RWPE1 (cell line): ENCODE measurements at places on chromosomes 12 and 14.

GRCh38 chr14:36939265-36939664 lies 233.1 kb downstream of the SLC25A21 start:
- no peak for DNase-seq

- no peak for DNase-seq
Observed at GRCh38 chr12:3116106-3116844, 39.1 kb downstream of the TSPAN9 start.

DNA sequence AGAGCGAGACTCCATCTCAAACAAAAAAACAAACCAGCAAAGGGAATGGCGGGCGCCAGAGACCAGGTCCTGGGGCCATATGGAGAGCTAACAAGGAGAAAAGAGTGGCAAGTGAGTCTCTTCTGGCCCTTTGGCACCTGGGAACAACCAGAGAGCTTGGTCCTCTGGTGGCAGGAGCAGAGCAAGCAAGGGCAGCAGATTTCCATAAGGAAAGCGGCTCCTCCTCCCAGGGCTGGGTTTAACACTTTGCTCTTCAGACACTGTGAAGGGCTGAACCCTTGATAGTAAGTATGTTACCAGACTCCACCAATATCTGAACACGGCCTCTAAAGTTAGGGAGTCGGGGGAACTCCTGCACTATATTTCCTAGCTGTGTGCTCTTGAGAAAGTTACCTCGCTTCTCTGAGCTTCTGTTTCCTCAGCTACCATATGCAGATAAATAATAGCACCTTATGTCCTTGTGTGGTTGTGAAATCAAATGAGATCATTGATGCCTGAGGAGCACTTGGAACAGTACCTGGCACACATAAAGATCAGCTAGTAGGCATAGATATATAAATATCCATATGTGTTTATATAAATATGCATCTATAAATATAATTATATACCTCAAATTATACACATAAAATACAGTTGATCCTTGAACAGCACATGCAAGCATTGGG lies 33.4 kb upstream of the PLEKHG6 start:
- DNase-seq: no peak

- DNase-seq: no peak
Observed at GRCh38 chr12:58291106-58291505, 349.7 kb downstream of the ATP23 start.

GRCh38 chr12:42213023-42213422 lies 25.0 kb downstream of the YAF2 start:
- peak; percentile 47 for DNase-seq

- no peak for DNase-seq
Observed at GRCh38 chr12:7503686-7504415, at the start of gene CD163. Gene CD163 (minus strand): TSS chr12:7503777. CDS start chr12:7503690, 87 bp downstream.

GRCh38 chr14:95651028-95651427 lies 35.2 kb upstream of the TCL1B start:
- DNase-seq: no peak

GRCh38 chr12:82182601-82183190 lies 175.5 kb downstream of the CCDC59 start:
- DNase-seq: peak; percentile 4

- no peak for DNase-seq
Observed at GRCh38 chr14:32366986-32367385, 37.9 kb downstream of the AKAP6 start.

DNA sequence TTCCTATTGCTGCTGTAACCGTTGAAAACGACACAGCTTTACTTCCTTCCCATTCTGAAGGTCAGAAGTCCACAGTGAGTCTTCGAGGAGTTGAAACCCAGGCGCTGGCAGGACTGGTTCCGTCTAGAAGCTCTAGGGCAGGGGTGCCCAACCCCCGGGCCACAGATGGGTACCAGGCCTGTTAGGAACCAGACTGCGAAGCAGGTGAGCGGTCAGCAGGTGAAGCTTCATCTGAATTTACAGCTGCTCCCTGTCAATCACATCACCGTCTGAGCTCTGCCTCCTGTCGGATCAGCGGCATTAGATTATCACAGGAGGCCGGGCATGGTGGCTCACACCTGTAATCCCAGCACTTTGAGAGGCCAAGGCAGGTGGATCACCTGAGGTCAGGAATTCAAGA lies 12.6 kb upstream of the SFSWAP start:
- no peak for DNase-seq

GRCh38 chr14:46325157-46325556 lies 326.4 kb downstream of the RPL10L start:
- DNase-seq: no peak

DNA sequence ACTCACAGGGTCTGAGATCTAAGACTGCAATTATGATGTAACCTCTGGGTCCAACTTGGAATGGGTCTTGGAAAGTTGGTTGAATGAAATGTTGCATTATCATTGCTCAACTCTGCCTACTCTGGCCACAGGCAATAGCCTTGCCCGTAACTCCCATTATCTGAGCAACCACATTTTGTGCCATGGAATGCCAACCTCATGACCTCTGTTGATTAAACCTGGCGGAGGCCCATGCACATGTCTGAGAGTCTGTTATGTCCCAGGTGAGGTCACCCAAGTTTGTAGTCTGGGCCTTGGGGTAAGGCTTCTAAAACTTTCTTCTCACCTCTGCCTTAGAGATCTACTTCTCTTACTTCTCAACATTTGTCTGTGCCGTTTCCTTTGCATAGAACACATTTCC lies 140.9 kb downstream of the TBX5 start:
- no peak for DNase-seq

DNA sequence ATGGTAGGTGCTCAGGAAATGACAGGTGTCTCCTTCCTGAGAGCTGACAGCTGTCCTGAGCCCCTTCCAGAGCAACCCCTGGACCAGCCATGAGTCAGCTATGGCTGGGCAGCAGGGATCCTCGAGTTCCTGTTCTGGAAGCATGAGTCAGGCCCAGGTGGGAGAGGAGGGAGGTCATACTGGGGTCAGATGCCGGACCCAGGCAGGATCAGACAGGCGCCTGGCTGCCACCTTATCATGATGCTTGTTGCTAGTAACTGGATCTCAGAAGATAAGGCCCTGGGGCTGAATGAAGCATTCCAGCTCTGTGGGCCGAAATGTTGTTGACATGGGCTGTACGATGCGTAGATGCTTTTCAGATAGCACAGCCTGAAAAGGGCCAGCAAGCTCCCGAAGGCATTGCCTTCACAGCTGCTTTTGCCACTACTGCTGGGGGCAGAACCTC lies 17.4 kb upstream of the KRT7 start:
- peak; percentile 97 for DNase-seq

DNA sequence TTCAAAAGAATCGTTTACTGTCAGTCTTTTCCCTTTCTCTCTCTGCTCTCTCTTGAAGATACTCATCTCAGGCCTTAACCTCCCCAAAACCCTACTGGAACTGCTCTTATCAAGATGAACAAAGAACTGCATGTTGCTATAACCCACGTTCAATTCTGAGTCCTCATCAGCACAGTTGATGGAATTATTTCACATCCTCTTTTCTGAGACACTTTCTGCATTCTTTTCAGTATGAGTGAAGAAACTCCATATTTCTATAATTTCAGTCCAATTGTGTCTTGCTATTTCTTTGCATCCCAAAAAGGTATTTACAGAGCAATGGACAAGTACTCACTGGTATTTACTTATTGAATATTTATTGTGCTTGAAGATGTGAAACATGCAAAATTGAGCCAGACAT lies 160.1 kb upstream of the CPNE8 start:
- DNase-seq: no peak

- no peak for DNase-seq
Observed at GRCh38 chr14:54927551-54927950, 24.9 kb upstream of the GCH1 start.

GRCh38 chr14:99733540-99734405 lies 49.7 kb downstream of the CYP46A1 start:
- DNase-seq: no peak

- no peak for DNase-seq
Observed at GRCh38 chr14:61211476-61212255, 69.5 kb downstream of the TMEM30B start.

GRCh38 chr12:89828575-89828974 lies 119.9 kb upstream of the ATP2B1 start:
- no peak for DNase-seq

- DNase-seq: no peak
Observed at GRCh38 chr12:22396253-22396652, 61.7 kb upstream of the ST8SIA1 start.

DNA sequence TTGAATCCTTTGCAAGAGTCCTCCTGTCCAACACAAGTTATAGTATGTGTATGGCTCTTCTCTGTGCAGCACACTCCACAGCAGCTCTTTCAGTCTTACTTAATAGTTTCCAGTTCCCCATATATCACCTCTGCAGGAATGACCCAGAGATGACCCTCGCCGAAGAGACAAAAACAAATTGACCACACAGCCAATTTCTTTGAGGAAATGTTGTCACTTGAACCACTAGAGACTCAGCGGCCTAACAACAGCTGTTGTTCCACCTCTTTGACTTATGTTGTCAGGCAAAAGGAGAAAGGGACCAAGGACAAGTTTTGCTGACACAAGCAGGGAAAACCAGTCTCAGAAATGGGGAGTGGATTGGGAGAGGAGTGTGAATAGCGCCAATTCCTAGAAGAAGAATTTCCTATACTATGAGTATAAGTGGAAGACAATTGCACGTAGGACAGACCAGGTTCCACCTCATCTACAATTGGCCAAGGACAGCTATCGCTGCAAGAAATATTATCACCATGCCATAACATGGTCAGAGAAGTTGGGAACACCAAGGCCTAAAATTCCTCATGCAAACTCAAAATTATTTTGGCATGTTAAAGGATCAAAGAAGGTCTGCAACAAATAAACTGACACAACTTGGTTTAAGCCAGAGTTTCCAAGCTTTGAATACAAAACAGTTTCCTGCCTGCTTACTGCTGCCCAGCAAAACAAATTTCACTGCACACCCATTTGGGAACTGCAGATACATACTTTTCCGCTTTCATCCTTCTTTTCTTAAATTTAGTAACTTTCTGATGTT lies 41.7 kb upstream of the ITPR2 start:
- no peak for DNase-seq

DNA sequence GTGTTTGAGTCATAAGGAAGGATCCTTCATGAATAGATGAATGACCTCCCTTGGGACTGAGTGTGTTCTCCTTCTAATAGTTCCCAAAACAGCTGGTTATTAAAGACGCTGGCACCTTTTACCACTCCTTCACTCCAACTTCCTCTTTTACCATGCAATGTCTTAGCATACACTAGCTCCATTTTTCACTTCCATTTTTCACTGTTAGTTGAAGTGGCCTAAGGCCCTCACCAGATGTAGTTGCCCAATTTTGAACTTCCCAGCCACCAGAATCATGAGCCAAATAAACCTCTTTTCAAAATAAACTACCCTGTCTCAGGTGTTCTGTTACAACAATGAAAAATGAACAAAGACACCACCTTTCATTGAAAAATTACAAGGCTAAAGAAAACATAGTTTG lies 64.7 kb downstream of the GPR65 start:
- DNase-seq: no peak

- DNase-seq: no peak
Observed at GRCh38 chr14:92247341-92247740, 75.6 kb upstream of the SLC24A4 start.

DNA sequence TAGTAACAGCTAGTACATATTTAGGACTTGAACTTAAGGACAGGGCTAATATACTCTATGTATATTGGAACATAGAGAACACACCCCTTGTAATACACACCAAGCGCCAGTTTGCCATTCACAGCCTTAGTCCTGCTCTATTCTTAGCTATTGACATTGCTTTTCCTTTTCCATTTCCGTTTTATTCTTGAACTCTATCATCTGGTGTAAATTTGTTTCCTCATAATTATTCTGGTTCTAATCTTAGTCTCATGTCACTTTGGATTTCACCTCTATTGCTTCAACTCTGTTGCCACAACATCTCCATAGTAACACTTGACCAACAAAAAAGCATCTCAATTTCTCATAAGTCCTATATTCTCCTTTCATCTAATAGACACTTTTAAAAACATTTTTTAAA lies 225.7 kb downstream of the PHLDA1 start:
- DNase-seq: no peak

- DNase-seq: no peak
Observed at GRCh38 chr12:13253966-13254760, 57.6 kb downstream of the EMP1 start.

DNA sequence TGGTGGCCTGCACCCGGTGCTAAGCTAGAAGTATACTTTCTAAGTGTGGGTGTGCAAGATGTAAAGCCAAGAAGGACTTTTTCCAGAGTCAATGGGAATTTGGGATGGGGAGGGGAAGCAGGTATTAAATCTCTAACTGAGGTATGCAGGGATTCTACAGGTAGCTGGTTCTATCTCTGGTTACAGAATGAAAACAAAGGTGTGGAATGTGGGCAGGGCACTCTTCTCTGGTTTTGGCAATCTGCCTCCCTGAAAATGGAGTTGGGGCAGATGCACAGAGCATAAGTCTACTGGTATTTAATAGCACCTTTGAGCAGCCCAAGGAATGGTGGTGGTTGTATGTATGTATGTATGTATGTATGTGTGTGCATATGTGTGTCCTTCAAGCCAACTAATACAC lies 66.7 kb upstream of the PPP1R12A start:
- DNase-seq: peak; percentile 72

DNA sequence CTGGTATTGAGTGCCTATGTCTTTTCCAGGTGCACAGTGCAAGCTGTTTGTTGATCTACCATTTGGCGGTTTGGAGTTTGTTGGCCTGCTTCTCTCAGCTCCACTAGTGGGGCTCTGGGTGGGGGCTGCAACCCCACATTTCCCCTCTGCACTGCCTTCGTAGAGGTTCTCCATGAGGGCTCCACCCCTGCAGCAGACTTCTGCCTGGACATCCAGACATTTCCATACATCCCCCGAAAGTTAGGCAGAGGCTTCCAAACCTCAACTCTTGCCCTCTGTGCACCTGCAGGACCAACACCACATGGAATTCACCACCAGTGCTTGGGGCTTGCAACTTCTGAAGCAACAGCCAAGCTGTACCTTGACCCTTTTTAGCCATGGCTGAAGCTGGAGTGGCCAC lies 1024.1 kb downstream of the TMTC2 start:
- no peak for DNase-seq

DNA sequence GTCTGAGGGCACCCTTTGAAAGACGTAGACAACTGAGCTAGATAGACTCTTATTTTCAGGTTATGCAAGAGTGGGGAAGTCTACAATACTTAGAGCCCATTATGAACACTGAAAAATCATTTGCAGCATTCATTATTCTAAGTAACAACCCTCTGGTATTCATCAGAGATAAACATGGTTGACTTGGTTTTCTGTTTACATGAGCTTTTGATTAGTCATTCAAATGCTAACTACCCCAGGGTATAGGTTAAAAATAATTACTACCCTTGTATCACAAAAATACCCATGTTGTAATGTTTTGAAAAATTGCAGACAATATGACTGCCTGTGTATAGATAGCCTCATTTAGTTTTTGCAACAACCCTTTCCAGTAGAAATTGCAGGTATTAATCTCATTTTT lies 78.5 kb downstream of the PPFIBP1 start:
- DNase-seq: no peak

- DNase-seq: no peak
Observed at GRCh38 chr12:65741656-65742017, 82.6 kb upstream of the HMGA2 start.
